ENCODE measurements at places on chromosomes 2 and 18.

DNA sequence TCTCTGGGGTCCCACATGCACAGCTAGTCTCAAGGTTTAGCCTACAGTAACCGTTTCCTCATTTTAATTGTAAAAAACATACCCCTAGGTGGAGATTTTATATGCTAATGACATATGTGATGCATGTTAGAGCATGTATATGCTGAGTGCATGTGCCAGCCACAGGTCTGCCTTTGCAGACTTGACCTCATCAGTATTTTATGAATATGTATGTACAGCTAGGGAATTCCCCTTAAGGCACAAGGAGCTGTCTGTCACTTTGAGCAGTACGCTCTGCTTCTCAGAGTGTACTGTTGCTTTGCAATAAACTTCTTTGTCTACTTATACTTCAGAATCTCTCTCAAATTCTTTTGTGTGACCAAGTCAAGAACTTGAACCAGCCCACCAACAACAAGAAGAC lies 131.2 kb upstream of the ERBB4 start:
- no peak for DNase-seq

DNA sequence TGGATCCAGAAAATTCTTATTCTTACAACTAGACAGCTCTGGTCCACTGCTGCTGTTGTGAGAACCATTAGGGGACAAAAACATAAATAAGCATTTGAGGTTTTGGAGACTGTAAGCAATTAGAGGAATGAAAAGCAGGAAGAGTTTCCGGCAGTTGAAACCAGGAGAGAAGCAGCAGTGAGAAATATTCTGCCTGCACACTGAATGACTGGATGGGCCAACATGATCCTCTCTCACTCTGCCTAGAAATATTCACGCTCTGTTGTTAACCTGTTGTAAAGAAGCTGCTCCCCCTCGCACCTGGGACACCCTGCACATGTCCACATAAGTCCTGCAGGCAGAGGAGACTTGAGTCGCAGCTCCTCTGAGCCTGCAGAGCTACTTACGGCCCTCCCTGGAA lies 60.4 kb upstream of the RNF152 start:
- DNase-seq: no peak

DNA sequence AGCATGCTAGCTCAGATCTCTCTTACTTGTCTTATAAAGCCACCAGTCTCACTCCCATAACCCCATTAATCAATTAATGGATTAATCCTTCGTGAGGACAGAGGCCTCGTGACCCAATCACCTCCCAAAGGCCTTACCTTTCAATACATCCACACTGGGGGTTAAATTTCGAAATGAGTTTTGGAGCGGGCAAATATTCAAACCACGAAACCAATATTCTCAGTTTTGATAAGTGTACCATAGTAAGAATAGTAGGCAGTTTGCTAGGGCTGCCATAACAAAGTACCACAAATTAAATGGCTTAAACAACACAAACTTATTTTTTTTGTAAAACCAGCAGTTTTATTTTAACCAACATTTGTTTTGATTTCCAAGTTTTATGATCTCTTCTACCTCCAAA lies 15.2 kb downstream of the HIBCH start:
- DNase-seq: no peak

- peak; percentile 93 for DNase-seq
Measured at GRCh38 chr2:27078267-27079194, at the start of gene EMILIN1. EMILIN1 (plus strand) TSS chr2:27078615; CDS start chr2:27079066, 451 bp downstream.

DNA sequence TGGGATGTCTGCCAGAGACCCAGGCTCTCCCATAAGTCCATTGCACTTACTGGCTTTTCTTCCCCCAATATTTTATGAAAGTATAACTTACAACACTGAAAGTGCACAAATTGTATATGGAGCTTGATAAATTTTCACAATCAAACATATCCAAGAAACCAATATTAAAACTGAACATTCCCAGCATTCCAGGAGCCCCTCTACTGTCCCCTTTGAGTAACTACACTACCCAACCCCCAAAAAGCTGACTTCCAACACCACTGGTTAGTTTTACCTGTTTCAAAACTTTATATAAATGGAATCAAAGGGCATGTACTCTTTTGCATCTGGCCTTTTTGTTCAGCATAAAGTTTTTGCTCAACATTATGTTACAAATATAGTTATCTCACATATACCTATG lies 35.2 kb upstream of the PKDCC start:
- DNase-seq: no peak

- no peak for DNase-seq
Measured at GRCh38 chr18:22539051-22539765, 121.5 kb upstream of the CTAGE1 start.

- no peak for DNase-seq
Measured at GRCh38 chr2:189654641-189655040, 6.6 kb upstream of the ASNSD1 start.

GRCh38 chr2:149899390-149899789 lies 311.8 kb upstream of the MMADHC start:
- DNase-seq: no peak

DNA sequence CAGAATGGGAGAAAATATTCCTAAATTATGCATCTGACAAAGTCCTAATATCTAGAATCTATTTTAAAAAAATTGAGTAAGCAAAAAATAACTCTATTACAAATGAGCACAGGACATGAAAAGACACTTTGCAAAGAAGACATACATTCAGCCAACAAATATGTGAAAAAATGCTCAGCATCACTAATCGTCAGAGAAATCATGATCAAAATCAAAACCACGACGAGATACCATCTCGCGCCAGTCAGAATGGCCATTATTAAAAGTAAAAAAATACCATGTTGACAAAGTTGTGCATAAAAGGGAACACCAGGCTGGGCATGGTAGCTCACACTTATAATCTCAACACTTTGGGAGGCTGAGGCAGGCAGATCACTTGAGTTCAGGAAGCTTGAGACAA lies 63.5 kb downstream of the EVA1A start:
- no peak for DNase-seq

DNA sequence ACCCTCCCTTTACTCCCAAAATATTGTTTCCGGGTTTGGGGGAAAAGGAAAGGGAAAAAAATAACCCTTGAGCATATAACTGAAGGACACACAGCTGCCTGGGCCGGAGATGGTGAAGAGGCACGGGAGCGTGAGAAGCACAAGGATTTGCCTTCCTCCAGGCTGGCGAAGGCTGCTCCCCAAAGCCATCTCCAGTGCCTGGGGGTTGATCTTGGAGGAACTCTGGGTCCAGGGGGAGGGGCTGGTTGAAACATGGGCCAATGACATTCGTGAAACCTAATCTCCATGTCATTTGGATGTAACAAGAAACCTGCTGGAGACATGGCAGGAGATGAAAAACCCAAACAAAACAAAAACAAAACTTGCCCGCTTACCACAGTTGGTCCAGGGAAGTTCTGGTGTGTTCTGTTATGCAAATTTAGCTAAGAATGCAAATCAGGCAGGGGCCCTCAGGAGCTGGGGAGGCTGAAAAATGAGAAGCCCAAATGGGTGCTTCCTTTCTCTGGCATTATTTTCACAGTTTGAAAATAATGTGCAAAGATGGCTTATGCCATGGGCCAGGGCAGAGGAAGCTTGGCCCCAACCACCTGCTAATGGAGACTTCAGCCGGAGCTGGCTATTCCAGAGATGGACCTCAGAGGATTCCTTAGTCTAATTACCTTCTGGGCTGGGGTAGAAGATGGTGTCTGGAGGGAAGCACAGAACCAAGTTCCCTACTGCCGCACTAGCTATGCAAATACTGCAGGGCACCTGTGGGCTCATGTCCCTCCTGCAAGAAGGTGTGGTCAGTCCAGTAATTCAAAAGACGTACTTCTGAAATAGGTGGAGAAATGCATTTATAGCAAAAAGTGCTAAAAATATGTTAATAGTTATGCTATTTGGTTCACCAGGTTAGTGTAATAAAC lies 180.9 kb downstream of the BCL2 start:
- DNase-seq: peak; percentile 64

DNA sequence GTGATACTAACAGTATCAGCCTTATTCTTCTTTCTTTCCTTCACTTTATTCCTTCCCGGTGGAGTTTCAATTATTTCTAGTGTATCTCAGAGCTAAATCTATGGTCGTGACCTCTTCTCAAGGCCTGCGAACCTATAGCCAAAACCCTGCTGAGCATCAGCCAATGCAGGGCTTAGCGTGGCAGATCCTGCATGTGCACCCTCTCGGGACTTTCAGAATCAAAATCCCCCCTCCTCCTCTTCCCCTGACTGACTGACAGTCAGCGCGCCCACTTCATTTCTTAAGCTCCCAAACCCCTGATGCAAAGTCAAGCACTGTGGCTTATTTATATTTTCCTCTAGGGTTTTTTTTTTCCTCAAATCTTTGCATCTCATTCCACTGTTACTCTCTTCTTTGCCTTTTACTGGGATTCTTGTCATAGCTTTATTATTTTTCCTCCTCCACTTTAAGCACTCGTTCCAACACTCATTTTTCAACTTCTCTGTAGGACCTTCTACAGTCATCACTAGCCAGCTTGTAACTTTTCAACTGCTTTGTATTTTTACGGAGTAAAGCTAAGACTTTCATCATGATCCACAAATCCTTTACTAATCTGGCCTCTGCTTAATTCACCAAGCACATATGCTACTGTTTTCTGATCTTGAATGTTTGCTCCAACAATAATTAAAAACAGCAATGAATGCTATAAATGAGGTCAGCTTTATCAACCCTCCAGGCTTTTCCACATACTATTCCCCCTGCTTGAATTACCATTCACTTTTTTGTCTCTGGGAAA lies 896.5 kb upstream of the PIK3C3 start:
- no peak for DNase-seq

DNA sequence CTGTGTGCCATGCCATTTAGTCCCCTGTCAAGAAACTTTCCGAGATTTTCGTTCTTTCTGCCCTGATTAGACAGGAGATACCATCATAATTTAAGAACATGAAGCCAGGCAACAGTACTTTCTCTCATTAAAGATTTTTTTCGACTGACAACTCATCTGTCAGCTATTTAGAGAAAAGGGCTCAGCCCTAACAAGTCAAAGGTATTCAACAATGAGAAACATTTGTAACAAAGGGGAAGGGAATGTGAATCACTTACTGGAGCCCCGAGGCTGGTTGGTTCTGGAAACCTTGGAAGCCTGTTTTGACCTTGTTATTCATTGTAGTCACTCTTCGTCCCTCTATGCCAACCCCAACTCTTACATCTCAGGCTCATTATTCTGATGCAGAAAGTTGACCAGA lies 199.4 kb downstream of the SPP2 start:
- peak; percentile 71 for DNase-seq

DNA sequence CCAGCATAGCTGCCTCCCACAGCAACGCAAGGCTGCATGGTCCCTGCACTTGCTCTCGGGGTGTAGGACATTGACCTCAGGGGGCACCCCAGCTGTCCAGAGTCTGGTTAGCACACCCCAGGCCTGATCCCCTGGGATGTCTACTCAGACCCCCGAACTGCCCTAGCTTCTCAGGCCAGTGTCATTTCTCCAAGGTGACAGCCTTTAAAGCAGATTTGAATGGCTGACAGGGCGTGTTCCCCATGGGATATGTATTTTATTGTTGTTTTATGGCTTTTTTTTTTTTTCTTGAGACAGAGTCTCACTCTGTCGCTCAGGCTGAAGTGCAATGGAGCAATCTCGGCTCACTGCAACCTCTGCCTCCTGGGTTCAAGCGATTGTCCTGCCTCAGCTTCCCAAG lies 40.8 kb upstream of the PTMA start:
- DNase-seq: no peak

- no peak for DNase-seq
Measured at GRCh38 chr2:240632306-240632721, 7.0 kb downstream of the GPR35 start.

DNA sequence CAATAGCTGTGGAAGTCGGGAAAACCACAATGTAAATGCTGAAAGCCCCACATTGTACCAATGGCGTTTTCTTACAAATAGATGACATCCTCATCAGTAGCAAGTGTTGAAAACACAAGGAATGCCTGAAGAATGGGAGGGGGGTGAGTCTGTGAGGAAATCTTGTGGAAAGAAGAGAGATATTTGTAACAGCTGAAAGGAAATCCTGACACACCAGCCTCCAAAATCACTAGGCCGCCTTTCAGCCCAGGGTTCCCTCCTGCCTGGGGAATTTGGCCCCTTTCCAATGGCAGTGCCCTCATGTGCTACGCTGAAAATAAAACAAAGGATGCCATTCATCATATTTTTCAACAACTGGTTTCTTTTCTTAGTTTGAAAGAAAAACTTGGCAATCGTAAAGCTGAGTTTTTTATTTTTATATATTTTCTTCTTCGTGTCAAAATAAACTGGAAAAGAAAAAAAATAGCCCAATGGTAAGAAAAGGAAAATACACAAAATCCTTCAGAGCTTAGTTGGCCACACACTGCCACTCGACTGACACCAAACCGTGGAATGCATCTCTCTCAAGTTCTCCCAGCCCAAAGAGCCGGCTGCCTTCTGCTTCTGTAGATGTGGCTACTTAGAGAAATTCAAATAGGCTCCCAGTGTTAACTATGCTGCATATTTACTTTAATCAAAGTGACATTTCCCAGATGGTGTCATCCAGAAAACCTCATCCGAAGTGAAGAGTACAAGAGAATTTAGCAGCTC lies 52.0 kb downstream of the FTCDNL1 start:
- DNase-seq: peak; percentile 37

DNA sequence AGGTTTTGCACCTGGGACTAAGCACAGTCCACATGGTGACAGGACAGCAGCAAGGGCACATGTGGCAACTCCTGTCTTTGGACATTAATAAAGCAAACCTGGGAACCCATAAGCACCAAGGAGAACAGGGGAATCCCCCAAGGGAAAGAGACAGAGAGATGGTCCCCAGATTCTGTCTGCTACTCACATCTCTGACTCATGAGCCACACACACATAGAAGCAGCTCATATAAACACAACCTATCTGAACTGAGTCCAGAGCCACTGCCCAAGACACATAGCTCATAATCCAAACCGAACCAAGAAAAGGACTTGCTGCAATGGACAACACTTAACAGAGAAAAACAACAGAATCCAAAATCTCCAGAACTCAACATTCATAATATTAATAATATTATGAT lies 82.5 kb downstream of the OSBPL1A start:
- DNase-seq: no peak

DNA sequence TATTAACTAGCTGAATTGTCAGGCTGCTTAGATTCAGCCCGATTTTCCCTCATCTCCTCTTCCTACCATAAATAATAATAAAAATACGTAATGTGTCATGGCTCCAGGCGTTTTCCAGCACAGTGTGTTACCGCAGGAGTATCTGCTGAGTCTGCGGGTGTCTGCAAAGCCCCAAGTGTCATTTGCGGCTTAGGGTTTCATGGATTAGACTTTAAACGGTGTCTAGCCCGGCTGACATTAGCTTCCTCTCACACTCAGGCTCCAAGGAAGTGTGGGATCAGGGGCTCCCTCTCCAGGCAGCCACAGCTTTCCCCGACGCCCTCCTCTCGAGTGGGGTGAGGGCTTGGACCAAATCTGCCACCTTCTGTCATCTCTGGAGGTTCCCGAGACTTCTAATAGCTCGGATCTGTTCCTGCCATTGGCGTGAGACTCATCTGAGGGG lies 14.1 kb upstream of the HOXD1 start:
- DNase-seq: no peak

GRCh38 chr2:24970483-24971285 lies 1.1 kb downstream of the DNAJC27 start:
- DNase-seq: peak; percentile 42

- no peak for DNase-seq
Measured at GRCh38 chr18:12491611-12492435, 84.1 kb downstream of the PRELID3A start.

GRCh38 chr2:52416340-52416739 lies 1351.3 kb upstream of the CHAC2 start:
- no peak for DNase-seq

- peak; percentile 89 for DNase-seq
Measured at GRCh38 chr2:241161646-241162281, 11.5 kb downstream of the PPP1R7 start.
